ENCODE measurements at places on chromosomes 11 and 22. TPM values are rescaled to one million over a fixed set of nuclear protein-coding genes. Genes with fewer than 3 reads are reported as not detected.

- DNase-seq = no peak
Measured at GRCh38 chr11:107272561-107272960, 185.1 kb downstream of the CWF19L2 start.

- no peak for DNase-seq
Measured at GRCh38 chr11:40508303-40508702, 951.1 kb downstream of the LRRC4C start.

GRCh38 chr11:80186692-80187091 is 745.9 kb upstream of the TENM4 start:
- no peak for DNase-seq

GRCh38 chr11:41177791-41178190 is 281.7 kb downstream of the LRRC4C start:
- DNase-seq = no peak

DNA sequence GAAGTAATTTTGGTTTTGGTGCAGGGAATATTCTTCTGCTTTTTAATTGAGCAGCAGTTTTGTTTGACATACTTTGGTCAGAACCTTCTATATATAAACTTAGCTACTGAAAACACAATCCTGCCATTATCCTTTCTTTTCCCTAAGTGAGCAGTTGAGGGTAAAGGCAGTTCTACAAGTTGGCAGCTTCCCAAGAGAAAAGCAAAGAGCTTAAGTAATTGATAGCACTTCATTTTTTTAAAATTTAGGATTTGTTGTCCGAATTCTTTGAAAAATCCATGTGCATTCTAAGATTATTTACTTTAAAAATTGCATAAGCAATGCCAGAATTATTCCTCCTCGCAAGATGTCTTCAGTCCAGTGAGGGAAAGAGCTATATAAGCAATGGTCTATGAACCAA is 1394.1 kb downstream of the FAM181B start:
- DNase-seq = no peak

DNA sequence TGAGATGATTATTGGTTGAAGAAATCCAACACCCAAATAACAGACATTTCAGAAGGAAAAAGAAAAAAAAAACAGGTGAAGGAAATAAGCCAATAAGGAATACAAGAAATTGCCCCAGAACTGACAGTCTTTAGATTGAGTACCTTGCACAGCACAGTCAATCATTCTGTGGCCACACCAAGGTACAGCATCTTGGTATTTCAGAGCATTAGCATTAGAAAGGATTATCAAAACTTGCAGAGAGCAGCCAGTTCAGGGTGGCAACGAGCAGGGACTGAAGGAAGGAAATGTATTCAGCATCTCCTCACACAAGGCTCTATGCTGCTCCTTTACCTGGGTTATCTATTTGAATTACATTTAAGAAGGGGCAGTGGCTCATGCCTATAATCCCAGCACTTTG is 2.1 kb downstream of the ADA2 start:
- no peak for DNase-seq

DNA sequence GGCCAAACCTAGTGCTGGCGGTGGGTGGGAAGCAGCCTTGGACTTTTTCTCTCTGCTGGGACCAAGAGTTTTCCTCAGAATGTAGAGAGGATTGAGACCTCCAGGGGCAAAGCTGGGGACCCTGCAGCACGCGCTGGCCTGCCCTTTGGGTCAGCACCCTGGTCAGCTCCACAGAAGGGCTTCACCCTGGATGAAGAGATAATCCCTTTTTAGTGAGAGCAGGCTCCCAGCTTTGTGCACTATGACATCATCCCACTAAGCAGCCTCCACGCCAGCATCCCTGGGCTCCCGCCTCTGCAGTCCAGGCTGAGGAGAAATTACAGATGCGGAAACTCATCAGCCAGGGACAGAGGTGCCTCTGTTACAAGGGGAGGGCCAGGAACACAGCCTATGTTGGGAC is 23.5 kb downstream of the DRICH1 start:
- DNase-seq = no peak

DNA sequence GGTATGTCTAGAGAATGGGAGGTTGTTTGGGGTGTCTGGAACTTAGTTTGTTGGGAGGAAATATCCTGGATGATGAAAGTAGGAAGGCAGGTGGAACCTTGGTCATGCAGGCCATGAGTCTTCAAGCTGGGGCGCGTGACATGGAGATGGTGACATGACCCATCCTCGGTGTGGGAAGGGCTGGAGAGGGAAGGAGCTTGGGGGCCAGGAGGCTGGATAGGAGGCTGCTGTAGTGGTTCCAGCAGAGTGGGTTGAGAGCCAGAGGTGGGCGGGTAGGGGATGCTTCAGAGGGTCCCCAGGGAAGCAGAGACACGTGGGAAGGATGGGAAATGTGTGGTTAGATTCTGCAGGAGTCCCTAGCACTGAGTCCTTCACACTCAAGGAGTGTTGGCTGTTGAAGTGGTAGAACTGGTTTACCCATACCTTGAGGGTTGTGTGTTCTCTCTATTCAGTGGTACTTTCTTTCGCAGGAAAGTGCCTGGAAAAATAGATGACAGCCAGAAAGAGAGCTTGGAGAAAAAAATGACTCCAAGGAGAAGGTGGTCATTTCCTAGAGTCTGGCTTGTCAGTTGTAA is 56.8 kb downstream of the LDLRAD3 start:
- DNase-seq = no peak

DNA sequence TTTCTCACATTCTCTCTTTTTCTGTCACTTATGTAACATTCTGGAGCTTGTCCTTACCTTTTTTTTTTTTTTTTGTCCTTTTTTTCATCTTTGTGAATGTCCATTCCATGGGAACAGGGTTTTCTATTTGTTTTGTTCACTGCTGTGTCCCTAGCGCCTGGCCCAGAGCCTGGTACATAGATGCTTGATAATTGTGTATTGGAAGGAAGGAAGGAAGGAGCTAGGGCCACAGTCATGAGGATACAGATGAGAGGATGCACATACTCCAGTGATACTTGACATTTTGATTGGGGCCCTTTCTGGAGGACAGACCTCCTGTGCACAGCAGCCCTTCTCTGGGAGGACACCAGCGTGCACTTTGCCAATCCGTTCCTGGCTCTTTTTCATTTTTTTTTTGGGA is 68.9 kb downstream of the KIAA1671 start:
- DNase-seq = no peak

DNA sequence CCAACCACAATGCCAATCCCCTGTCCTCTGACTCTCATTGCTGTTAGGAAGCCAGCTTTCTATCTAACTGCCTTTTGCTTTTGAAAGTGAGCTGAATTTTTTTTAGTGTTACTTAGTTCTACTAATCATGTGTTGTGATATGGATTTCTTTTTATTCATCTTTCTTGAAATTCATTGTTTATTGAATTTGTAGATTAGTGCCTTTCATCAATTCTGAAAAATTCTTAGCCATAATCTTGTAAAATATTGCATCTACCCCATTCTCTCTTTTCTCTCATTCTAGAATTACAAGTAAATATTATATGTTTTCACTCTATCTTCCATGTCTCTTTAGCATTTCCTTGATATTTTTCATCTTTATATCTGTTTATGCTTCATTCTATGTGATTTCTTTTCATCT is 47.8 kb downstream of the DDIAS start:
- DNase-seq = no peak

DNA sequence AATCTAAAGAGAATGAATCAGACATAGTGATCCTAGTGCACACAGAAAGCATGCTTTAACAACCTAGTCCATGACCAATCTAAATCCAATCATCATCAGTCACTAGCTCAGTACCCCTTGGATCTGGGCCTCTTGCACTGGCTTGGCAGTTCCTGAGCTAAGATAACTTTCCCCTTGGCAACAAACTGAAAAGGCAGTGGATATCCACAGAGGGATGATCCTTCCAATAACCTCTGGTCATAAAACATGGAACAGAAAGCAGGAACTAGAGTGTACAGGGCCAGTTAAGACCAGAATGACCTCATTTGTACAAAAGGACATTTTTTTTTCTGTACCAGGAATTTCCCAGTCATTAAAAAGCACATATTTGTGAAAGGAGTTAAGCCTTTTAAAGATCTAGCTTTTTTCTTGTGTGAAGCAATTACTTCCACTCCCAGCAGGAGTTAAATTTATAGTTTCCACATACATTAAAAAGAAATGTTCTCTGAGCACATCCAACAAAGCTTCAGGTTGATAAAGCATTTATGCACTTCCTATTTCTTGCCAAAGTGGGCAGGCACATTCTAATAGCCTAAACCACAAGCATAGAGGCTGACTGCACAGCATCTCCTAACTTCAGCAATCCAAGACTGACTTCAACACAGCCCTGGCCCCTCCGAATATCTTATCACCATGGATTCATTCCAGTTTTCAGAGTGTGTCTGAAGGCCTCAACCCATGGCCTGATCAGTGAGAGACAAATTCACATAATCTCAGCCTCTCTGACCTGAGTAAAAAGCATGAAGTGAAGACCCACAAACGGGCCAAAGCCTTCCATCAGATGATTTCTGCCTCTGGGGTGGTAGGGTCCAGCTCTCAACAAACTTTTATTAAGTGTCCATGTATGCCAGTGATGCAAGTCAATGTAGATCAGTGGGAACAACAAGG is 29.9 kb downstream of the GUCY1A2 start:
- peak; percentile 76 for DNase-seq

DNA sequence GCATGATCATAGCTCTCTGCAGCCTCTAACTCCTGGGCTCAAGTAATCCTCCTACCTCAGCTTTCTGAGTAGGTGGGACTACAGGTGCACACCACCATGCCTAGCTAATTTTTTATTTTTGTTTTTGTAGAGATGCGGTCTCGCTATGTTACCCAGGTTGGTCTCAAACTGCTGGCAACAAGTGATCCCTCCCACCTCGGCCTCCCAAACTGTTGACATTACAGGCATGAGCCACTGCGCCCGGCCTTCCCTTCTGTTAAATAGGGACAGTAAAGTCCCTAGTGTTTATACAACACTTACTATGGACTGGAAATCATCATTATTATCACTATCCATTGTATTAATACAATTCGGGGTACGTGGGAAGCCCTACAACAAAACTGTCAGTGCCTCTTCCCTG is 12.6 kb downstream of the SELENOM start:
- no peak for DNase-seq

DNA sequence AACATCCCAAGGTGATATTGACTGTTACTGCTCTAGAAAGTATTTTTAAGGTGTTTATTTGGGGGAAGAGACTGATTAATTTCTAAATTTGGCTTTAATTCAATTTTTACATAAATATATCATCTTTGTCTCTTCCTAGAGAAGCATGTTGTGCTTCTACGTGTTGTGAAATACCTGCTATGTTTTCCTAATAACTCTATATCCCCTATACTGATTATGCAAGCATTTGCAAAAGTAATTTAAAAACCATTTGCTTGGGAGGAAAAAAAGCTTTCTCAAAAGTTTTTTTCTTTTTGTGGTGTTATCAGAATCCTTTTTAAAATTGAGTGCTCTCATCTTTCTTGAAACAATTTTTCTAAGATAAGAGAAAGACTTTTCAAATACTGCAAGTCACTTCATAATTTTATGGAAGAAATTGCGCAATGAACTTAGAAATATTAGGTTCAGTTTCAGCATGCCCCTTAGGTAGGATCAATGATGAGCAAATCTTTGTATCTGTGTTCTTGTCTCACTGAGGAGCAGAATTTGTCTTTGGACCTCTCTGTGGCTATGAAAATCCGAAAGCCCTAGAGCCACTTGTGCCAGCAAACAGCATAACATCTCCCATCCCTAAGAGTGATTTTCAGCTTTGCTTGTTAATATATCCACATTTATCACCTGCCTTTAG is 7.4 kb upstream of the BLID start:
- DNase-seq = no peak

- no peak for DNase-seq
Measured at GRCh38 chr22:39926753-39927152, 25.9 kb downstream of the GRAP2 start.

DNA sequence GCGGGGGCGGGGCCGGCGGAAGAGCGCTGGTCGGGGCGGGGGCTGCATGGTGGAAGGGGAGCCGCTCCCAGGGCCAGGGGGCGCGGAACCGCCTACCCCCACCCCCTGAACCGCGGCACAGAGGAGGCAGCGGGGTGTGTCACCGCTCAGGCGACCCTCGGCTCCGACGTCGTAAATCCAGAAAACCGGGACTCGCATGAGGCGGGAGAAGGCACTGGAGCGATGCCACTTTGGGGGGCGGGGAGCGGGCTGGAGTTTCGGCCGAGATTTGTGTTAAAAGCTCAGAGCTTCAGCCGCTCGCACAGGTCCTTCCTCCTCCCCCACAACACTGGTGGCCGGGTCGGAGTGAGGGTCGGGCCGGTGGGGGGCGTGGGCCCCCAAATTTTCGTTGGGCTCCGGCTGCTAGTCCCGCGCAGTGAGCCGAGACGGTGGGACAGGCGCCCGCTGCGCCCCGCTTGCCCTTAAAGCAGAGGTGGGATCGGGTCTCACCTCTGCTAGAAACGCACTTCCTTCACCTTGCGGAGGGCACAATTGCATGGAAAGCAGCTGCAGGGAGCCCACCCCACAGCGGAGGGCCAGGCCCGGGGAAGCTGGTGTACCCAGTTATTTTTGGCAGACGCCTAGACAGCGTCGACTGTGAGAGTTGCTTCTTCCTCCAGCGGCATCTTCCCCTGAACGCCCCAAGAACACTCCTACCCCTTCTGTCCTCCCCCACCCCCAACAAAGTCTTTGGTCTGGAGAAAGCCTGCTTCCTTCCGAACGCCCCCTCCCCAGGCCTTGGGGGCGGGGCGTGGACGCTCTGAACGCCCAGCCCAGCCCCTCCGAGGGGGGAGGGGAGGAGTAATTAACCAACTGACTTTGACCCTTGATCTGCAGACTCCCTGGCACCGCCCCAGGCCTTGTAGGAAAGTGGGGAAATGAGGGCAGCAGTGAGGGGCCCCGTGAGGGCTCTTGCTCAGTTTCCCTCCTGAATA is 1.1 kb downstream of the OVOL1 start:
- no peak for DNase-seq

DNA sequence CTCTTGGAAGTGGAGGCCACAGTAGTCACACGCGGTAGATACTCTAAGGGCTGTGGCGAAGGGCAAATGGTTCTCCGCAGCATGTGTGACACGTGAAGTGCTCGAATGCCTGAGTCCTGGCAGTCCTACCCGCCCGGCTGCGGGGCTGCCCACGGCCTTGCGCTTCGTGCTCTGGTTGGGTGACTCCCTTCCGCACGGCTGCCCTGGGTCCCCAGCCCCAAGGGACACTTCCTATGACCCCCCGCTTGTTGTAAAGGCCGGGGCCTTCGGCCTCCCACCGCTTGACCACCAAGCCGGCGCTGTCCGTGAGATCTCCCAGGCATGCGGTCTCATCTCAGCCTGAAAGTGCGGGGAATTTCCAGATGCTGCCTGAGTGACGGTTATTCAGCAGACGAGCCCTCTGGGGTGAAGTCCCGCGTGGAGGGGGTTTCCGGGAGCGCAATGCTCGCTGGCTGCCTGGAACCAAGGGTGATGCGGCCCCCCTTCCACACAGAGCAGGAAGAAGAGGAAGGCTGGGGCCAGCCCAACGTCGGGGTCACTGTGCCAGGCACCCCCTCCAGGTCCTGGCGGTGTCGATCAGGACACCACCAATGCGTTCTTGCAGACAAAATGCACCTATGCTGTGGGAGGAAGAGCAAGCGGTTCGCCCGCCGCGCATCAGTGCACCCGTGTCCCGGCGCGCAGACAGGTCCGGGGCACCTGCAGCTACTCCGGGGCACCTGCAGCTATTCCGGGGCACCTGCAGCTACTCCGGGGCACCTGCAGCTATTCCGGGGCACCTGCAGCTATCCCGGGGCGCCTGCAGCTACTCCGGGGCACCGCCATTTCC is 171.2 kb downstream of the OPCML start:
- DNase-seq = no peak

The PIK3IP1 gene
- total RNA-seq = 14.9 TPM

The PATE2 gene
- total RNA-seq = not detected

The RIC3 gene
- 9.5 TPM for total RNA-seq

The RFPL1 gene
- total RNA-seq = not detected

The PI4KA gene
- 40.5 TPM for total RNA-seq

The SYT7 gene
- 1.7 TPM for total RNA-seq

The APOL4 gene
- total RNA-seq = 16.1 TPM

The NCR3LG1 gene
- 1.8 TPM for total RNA-seq
